ENCODE measurements at places on chromosomes 12 and 14.

- DNase-seq: no peak
Observed at GRCh38 chr12:4723226-4723625, 3.0 kb downstream of the GALNT8 start.

- no peak for DNase-seq
Observed at GRCh38 chr14:50381008-50381407, 15.7 kb downstream of the CDKL1 start.

DNA sequence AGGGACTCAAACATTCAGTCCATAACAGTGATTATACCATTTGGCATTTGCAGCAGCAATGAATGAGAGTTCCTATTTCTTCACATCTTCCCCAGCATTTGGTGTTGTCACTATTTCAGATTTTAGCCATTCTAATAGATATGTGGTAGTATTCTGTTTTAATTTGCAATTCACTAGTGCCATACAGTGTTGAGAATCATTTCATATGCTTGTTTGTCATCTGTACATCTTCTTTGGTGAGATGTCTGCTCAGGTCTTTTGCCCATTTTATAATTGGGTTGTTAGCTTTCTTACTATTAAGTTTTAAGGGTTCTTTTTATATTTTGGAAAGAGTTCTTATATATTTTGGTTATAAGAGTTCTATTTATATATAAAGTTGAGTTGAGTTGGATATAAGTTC is 276.5 kb downstream of the FUT8 start:
- no peak for DNase-seq

- no peak for DNase-seq
Observed at GRCh38 chr14:100837805-100838350, 12.0 kb downstream of the MEG3 start.

GRCh38 chr12:117279606-117280005 is 81.8 kb downstream of the NOS1 start:
- no peak for DNase-seq

GRCh38 chr12:131072451-131073230 is 118.9 kb downstream of the ADGRD1 start:
- DNase-seq: no peak

DNA sequence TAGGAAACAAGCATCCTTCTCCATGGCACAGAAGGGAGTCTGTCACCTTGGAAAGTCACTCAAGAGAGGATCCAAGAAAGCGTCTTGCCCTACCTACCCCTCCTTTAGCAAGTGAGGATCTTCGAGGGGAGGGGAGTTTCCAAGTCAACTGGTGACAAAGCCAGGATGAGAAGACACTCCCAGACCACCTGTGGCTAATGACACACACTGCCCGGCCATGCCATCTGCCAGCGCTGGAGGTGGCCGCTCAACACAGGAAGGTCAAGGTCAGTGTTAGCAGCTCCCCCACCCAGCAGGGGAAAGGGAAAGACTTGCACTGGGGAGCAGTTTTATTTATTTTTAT is 41.3 kb downstream of the ELK3 start:
- DNase-seq: no peak

GRCh38 chr14:20184181-20184580 is 6.5 kb upstream of the OR11G2 start:
- no peak for DNase-seq

DNA sequence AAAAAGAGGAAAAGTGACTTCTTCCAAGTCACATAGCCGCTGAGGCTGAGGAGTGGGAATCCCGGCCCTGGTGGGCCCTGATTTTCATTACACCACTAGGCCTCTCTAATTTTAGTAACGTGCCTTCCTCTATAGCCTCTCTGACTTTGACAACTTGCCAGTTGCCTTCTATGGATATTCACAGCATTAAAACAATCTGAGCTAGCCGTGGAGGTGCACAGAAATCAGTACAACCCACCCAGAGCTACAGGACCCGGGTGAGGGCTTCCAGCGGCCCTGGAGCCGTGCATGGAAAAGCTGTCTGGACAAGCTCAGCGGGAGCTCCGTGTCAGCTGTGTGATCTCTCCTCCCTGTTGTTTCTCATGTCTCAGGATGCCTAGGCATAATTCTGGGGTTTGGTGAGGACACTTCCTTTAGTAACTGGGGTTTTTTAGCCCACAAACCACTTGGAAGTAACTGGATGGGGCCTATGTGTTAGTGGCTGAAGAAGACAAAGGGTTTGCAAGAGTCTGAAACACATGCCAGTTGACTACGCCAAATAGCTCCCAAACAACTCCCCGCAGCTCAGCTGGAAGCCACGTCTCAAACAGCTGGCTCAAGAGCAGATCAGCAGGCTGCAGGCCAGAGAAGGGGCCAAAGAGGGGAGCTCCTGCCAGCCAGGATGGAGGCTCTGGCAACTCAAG is 53.0 kb downstream of the SSH1 start:
- DNase-seq: peak; percentile 94

DNA sequence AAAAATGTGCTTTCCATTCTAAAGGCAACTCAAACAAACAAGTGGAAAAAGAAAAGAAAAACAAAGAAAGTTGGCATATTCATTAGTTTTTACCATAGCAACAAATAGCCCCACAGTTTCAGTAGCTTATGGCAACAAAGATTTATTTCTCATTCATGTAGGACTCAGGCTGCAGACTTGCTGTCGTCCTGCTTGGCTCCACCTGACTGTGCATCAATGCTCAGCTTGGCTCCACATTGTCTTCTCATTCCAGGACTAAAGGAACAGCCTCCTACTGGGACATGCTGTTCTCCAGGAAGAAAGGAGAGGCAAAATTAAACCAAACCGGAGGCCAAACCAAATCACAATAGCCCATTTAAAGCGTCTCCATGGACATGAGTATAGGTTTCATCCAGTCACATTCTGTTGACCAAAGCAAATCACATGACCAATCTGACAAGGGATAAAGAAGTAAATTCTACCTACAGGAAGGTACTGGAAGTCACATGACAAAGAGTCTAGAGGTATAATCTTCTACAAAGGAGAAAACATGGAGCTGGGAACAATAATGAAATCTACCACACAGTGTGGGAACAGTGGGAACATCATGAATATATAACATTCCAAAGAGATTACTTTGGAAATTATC is 222.5 kb downstream of the PIK3C2G start:
- DNase-seq: no peak

GRCh38 chr14:78075555-78076277 is 94.5 kb upstream of the NRXN3 start:
- no peak for DNase-seq

- DNase-seq: peak; percentile 40
Observed at GRCh38 chr12:48142818-48143674, 14.3 kb downstream of the ASB8 start.

GRCh38 chr12:104598342-104599271 is 141.9 kb downstream of the CHST11 start:
- DNase-seq: no peak

GRCh38 chr14:75981426-75982265 is at the start of gene TGFB3:
TGFB3 (minus strand) TSS chr14:75981995; CDS start chr14:75980893, 1,102 bp downstream.
- peak; percentile 94 for DNase-seq

DNA sequence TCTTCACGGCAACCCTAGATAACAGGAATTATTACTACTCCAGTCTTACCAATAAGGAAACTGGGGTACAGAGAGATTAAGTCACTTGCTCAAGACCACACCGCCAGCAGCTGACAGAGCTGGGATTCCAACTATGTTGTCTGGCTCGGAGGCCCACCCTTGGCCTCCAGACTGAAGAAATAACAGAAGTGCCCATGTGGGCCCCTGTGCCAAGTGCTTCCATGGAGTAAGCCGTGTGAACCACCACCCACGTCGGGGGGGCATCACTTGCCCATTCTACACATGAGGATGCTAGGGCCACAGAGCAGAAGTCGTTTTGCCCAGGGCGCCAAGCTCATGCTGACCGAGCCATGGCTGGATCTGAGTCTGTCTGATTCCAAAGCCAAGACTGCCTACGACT is 926 bp upstream of the CMKLR1 start:
- no peak for DNase-seq

- DNase-seq: no peak
Observed at GRCh38 chr14:95495076-95495475, 21.4 kb downstream of the SYNE3 start.

DNA sequence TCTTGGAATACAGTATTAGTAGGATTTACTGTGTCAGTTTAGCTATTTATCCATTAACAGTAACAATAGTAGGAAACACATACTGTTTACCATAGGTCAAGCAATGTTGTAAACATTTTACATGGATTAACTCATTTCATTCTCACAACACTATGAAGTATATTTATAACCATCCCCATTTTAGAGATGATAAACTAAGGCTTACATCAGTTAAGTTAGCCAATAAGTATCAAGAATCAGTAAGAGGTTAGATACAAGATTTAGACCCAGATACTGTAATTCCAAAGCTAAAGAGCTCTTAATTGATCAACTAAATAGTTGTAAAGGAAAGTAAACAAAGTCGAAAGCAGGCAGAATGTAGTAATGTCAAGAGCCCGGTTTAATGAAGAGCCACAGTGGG is 1.1 kb downstream of the SYNJ2BP start:
- DNase-seq: peak; percentile 6

DNA sequence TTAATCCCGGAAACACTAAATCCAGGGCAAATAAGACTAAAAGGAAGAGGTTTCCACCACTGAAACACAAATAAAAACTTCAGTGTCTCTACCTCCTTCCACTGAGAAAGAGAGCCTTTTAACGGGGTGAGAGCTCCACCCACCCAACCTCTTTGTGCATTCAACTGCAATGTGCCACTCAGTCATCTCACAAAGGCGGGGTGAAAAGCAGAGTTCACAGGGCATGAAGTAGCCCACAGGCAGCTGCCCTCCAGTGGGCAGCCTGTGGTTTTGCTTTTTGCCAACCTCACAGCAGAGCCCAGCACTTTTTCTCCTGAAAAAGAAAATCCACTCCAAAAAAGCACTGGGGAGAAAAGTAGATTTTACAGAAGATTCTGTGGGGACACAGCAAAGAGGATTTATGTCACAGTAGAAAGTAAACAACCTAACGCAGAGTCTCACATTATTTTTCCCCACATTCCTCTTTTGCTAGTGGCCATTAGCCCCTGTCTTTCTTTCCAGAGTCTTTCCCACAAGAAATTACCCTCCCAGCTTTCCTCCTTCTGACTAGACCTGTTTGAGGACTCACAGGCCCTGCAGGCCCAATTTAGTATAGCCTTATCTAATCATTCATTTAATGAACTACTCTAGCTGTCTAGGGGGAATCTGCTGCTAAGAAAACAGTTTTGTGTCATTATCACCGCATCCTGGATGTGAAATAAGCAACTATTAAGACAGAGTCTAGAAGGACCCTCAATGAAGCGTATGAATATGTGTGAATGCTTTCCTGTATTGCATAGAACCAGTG is 753.8 kb upstream of the FOXG1 start:
- DNase-seq: no peak

DNA sequence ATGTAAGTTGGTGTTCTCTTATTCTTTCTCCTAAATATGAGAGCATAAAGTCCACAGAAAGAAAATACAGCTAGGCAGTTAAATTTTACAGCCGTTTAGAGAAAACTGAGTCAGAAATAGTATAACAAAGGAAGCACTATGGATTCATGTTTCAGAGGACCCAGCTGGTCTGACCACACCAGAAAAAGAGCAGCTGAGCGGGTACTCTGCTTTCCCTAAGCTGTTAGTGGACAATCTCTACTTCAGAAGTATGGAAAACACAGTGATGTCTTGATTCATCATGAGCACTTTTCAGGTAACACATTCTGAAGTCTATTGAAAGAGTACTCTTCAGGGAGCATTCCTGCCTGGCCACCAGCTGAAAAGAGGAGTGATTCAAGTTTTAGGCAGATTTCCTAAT is 12.4 kb downstream of the PPM1H start:
- DNase-seq: no peak

- peak; percentile 49 for DNase-seq
Observed at GRCh38 chr14:63727231-63727735, 582 bp downstream of the SGPP1 start.

DNA sequence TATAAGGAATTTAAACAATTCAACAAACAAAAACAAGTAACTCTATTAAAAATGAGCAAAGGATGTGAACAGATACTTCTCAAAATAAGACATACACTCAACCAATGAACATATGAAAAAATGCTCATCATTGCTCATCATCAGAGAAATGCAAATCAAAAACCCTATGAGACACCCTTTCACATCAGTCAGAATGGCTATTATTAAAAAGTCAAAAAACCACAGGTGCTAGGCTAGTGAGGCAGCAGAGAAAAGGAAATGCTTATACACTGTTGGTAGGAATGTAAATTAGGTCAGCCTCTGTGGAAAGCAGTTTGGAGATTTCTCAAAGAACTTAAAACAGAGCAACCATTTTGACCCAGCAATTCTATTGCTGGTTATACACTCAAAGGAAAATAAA is 52.0 kb downstream of the NAV3 start:
- DNase-seq: no peak

- no peak for DNase-seq
Observed at GRCh38 chr14:68596701-68597100, 196.2 kb downstream of the ZFP36L1 start.

DNA sequence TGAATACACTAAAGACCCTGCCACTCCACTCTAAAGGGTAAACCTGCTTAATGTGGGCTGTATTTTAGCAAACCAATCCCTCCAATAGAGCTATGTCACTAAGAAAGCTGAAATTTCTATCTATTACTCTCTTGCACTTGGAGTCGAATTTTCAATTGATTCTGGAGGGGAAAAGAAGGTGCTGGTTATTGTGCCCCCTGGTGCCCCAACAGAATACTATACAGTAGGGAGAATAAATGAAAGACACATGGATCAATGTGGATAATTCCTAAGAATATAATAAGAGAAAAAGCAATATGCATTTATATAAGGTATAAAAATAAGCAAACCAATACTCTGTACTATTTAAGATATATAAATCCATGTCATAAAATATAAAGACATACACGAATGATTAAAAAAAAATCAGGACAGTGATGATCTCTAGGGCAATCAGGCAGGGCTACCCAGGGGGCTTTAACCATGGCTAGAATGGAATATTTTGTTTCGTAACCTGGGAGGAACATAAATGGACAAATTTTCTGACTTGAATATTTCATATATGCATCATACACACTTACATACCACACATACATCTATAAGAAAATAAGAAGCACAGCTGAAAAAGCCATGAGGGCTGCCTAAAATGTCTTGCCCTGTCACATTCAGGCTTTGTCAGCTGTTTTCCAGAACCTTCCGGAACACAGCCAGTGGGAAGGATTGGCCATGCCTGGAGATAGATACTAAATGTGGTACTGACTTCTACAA is 54.4 kb downstream of the EFCAB11 start:
- peak; percentile 39 for DNase-seq

- no peak for DNase-seq
Observed at GRCh38 chr12:55636853-55637252, at the start of gene OR10P1. OR10P1 (plus strand) TSS chr12:55636892; CDS start chr12:55636892, 0 bp downstream.

DNA sequence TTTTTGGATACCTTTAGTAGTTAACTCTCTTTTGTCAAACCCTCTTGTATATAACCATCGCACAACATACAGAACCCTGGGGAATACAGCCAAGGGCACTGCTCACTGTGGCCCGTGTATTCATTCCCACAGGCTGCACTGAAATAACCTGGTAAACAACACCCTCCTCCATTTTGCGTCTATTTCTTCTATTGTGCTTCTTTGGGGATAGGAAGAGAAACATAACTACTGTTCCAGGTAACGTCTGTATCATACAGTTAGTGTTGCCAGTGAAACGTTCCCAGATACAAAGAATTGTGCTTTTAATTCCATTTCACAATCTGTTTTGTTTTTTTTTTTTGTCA is 9.6 kb downstream of the C12orf76 start:
- DNase-seq: no peak

- DNase-seq: peak; percentile 54
Observed at GRCh38 chr14:74804219-74804825, 41.2 kb downstream of the YLPM1 start.

- DNase-seq: peak; percentile 10
Observed at GRCh38 chr12:30989754-30990153, 63.2 kb downstream of the TSPAN11 start.

Data from fibroblast of villous mesenchyme (primary cell).